ENCODE measurements at places on chromosomes 11 and 22.

DNA sequence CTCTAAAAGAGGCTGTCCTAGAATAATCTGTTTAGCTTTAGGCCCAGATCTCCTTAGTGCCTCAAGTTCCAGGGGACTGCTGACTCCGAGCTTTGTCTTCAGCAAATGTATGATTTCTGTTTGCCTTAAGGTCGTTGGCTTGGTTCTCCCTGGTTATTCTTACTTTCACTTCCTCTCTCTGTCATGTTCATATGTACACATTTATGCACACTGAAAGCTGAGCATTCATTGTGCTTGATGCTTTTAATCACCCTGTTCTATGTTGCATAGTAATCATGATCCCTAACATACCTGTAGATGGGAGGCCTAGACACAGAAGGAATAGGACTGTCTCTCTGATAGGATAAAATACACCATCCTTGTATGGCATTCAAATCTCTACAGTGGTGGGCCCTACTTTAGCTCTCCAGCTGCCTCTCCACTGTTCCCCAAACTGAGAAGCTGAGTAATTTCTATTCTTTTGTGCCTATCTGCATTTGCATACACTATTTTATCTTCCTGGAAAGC lies 7.2 kb downstream of the PPFIBP2 start:
- DNase-seq = no peak

GRCh38 chr22:44628835-44629234 lies 73.2 kb upstream of the PRR5 start:
- no peak for DNase-seq

DNA sequence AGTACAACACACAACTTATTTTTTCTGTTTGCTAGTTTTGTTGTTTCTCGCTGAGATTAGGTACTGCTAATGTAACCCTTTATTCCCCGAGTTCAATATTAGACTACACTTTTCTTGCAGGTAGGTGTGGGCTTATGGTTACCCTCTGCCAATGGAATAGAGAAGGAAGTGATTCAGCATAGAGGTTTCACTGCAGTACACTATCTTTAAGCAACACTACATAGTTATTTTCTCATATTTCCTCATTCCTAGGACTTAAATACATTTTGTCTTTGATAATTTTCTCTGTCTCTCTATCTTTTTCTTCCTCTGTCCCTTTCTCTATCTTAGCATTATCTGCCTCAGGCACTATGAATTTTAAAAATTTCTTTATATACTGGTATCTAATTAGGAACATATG lies 791.0 kb downstream of the FAM181B start:
- no peak for DNase-seq

DNA sequence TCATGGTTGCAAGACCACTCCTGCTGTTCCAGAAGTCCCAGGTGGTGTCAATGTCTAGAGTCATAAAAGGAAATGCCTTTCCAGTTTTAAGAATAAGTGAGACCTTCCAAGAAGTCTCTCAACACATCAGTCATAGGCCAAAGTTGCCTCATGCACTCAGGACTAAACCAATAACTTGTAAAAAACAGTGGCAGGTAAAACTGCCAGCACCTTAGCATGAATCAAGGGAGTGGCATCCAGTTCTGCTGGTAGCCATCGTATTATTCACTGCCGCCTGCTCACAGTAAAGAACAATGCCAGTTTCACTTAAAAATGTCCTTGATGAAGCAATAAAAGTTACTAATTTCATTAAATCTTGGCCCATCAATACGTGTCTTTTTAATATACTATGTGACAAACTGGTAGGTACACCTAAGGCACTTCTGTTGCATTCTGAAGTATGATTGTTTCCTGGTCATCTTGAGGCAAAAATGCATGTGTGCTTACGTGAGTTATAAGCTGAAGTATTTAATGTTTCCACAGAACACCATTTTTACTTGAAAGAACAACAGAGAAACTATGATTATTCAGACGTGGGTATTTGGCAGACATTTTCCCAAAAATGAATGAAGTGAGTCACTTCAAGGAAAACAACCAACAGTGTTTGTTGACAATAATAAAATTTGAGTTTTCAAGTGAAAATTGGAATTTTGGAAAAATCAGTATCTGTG lies 125.2 kb upstream of the SNX19 start:
- no peak for DNase-seq

GRCh38 chr11:102184269-102184987 lies 74.2 kb downstream of the YAP1 start:
- DNase-seq = no peak

- DNase-seq = no peak
These were observed 67.4 kb downstream of the AMOTL1 start for GRCh38 chr11:94835594-94835927.

GRCh38 chr11:68135161-68135560 lies 14.0 kb upstream of the CHKA start:
- no peak for DNase-seq

DNA sequence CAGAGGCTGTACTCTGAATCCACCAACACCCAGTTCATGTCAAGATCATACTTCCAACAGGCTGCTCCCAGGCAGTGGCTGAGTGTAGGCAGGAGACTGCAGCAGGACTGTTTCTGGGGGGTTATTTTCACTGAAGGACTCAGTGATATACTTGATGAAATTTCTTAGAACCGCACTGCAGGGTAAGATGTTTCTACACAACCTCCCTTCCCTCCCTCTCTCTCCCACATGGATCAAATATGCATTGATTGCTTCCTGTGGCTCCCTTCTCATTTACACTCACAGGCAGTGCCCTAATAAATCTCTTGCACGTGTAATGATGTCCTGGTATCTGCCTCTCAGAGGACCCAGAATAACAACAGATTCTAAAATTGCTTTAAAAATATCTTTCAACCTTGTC lies 251.3 kb upstream of the CCDC179 start:
- no peak for DNase-seq

Data from GM04503 (cell line).